ENCODE measurements at places on chromosomes 2 and 18. TPM values are rescaled to one million over a fixed set of nuclear protein-coding genes. Genes with fewer than 3 reads are reported as not detected.

- H3K4me3 ChIP-seq: no peak overlapping the region
- no peaks in the 10 kb centered on the region for H3K36me3 ChIP-seq
- no peaks in the 10 kb centered on the region for H3K27me3 ChIP-seq
- H3K27ac ChIP-seq: no peak overlapping the region
Observed at GRCh38 chr2:209834767-209835166, 63.1 kb downstream of the UNC80 start.

The SCN1A gene
- polyA plus RNA-seq: 0.04 TPM

GRCh38 chr18:77250501-77250925, 865 bp downstream of the GALR1 start:
- H3K4me1 ChIP-seq: no peaks in the 10 kb centered on the region
- no peak overlapping the region for H3K4me3 ChIP-seq
- no peaks in the 10 kb centered on the region for H3K36me3 ChIP-seq
- no peak overlapping the region for H3K27ac ChIP-seq
- DNase-seq: peak; percentile 68

DNA sequence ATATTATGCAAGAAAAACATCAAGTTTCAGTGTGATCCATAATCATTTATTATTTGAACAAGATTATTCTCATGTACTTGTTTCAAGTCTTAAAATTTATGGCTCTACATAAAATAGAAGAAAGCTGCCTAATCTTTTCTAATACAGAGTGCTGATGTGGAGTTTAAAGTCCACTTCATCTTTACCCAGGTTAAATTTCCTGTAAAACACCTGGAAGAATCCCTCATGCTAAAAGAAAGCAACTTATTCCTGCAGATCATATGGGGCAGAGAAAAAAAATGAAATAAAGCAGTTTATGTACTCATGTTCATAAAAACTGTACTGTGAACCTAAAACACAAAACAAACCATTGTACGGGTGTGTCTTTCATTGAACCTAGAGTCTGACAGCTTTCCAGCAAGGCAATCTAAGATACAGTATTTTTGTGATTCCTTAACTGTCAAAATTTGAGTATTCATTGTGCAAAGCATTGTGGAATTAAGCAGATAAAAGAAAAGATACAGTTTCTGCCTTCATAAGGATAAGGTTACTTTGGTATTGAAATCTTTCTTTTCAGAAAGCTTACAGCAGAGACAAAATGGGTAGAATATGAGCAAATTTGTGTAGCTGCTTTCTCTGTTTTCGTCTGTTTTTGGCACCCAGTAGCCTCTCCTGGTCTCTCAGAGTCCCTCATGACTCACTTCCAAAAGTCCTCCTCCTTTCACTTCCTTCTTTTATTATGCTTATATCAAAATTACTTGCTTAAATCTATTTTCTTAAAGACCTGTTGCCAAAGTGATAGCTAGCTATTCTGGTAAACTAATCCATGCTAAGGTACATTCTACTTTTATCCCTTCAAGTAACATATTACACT, 26.9 kb upstream of the GLS start:
- H3K27me3 ChIP-seq: no peaks in the 10 kb centered on the region
- no peak overlapping the region for H3K27ac ChIP-seq
- no peak for DNase-seq
- no peak overlapping the region for H3K4me3 ChIP-seq

The KIAA2012 gene
- 0.04 TPM for polyA plus RNA-seq

DNA sequence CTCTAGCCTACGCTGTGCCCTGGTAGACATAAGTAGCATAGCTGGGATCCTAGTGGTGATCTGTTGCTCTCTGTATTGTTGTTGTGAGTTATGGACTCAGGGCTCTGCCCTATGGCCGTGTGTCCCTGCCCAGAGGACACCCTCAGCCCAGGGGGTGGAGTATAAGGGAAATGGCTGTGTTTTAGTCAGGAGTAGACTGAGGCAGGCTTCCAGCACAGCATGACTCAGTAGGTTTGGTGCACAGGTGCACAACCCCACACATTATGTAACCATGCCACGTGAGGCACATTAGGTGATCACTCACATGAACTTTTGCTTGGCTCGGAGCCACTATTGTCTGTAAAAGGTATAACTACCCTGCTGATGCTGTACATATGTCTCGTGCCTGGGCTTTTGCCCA, 59.9 kb upstream of the PEX13 start:
- H3K4me1 ChIP-seq: no peaks in the 10 kb centered on the region
- DNase-seq: no peak

DNA sequence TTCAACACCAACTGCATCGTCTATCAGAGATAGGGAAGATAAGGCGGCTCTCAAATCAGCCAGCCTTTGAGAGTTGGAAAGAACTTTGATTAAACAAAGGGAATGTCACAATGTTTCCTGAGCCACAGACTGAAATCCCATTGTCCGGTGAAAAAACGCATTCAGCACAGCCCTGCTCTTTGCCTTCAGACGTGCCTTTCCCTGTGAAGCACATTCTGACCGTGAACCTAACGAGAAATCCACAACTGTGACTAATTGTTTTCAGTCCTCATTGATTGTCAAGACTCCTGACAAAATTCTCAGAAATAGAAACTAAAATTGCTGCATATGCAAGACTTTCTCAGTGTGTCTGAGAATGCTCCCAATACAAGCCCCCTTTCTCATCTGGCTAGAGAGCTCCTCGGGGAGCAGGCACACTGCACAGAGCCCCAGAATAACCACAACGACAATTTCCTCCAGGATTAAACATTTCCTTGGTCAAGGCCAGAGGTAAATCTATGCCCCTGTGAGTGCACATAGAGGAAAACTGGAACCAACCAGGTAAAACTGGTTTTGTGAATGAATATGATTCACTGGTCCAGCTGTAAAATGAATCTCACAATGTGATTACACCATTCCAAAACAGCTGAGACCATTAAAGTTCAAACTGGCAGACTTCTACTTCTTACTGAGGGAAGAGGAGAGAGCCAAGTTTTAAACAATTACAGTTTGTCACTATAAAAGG, 561.9 kb upstream of the ID2 start:
- H3K4me1 ChIP-seq: no peaks in the 10 kb centered on the region
- H3K4me3 ChIP-seq: peak overlapping the region; percentile 22
- H3K27ac ChIP-seq: peak overlapping the region; percentile 20
- H3K27me3 ChIP-seq: no peaks in the 10 kb centered on the region
- no peaks in the 10 kb centered on the region for H3K36me3 ChIP-seq

The RAB6C gene
- polyA plus RNA-seq: 0.12 TPM

DNA sequence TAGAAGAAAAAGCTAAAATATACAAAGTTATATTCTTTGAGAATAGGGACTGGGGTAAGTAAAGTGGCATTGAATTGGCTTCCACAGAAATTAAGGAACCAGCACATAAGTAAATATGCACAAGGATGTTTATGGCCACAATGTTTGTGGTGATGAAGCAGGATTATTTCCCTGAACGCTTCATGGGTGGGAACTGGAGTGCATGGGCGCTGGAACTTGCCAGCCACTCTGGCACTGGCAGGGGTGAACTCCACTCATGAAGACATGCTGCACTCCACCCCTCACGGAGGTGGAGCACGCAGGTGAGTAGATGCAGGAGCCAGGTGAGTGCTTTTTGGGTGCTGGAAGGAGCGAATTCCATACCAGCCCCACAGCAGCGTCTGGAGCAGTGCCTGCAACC, 94.1 kb downstream of the BCL2 start:
- no peaks in the 10 kb centered on the region for H3K36me3 ChIP-seq
- H3K4me3 ChIP-seq: no peak overlapping the region
- DNase-seq: no peak
- H3K27ac ChIP-seq: no peak overlapping the region
- no peaks in the 10 kb centered on the region for H3K27me3 ChIP-seq
- H3K4me1 ChIP-seq: no peaks in the 10 kb centered on the region

The ACTR1B gene
- polyA plus RNA-seq: 73.6 TPM

GRCh38 chr2:100110614-100111000, 31.8 kb downstream of the AFF3 start:
- H3K4me3 ChIP-seq: no peak overlapping the region
- no peak for DNase-seq

DNA sequence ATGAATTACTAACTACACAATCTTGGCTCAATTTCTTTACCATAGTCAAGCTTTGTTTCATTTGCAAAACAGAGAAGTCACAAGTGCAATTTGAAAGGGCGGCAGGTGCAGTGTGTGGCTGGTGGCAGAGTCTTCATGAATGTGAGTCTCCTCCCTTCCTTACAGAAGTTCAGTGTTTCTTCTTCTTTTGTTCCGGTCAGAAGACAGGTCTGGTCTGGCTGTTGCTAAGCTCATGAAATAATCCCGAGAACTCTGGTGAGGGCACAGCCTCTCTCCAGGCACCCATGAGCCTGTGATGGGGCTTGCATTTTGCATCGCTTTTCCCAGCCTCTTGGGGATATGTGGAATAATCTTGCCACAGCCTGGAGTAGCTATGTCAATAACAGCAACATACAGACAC, 824.8 kb upstream of the SALL3 start:
- H3K36me3 ChIP-seq: no peaks in the 10 kb centered on the region
- DNase-seq: no peak
- no peak overlapping the region for H3K27ac ChIP-seq

- no peaks in the 10 kb centered on the region for H3K4me1 ChIP-seq
- no peak overlapping the region for H3K4me3 ChIP-seq
- H3K27ac ChIP-seq: no peak overlapping the region
- no peaks in the 10 kb centered on the region for H3K36me3 ChIP-seq
- DNase-seq: no peak
- no peaks in the 10 kb centered on the region for H3K27me3 ChIP-seq
Observed at GRCh38 chr2:9124231-9124741, 82.3 kb upstream of the ASAP2 start.

GRCh38 chr2:167279810-167280209, 391.5 kb downstream of the XIRP2 start:
- no peak overlapping the region for H3K27ac ChIP-seq
- no peaks in the 10 kb centered on the region for H3K36me3 ChIP-seq
- H3K4me3 ChIP-seq: no peak overlapping the region
- H3K4me1 ChIP-seq: no peaks in the 10 kb centered on the region
- H3K27me3 ChIP-seq: no peaks in the 10 kb centered on the region

The ZNF804A gene
- not detected for polyA plus RNA-seq

The RESP18 gene
- not detected for polyA plus RNA-seq

DNA sequence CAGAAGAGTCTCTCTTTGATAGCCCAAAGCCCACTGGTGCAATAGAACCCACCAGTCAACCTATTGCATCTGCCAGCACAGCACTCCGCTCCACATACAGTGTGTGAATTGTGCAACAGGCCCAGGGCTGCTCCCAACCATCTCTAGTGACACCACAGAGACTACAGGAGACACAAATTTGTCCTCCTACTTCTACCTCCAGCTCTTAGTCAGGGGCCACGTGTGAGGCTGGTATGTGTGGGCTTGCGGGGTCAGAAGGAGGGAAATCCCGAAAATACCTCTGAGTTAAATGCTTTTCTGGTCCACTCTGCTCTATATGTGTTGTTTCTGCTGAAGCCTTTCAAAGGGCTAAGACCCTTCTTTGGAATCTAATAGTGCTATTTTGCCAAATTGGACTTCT, 18.0 kb downstream of the DGUOK start:
- no peaks in the 10 kb centered on the region for H3K4me1 ChIP-seq
- H3K27ac ChIP-seq: no peak overlapping the region
- no peak overlapping the region for H3K4me3 ChIP-seq
- DNase-seq: no peak

- no peak overlapping the region for H3K27ac ChIP-seq
- no peaks in the 10 kb centered on the region for H3K36me3 ChIP-seq
- H3K27me3 ChIP-seq: no peaks in the 10 kb centered on the region
- no peak for DNase-seq
- H3K4me1 ChIP-seq: no peaks in the 10 kb centered on the region
- H3K4me3 ChIP-seq: no peak overlapping the region
Observed at GRCh38 chr2:192186806-192187205, 7.9 kb downstream of the TMEFF2 start.

The KCNIP3 gene
- polyA plus RNA-seq: 4.5 TPM

GRCh38 chr2:206823178-206823577, 57.8 kb downstream of the FASTKD2 start:
- no peak for DNase-seq
- H3K27me3 ChIP-seq: no peaks in the 10 kb centered on the region
- H3K27ac ChIP-seq: no peak overlapping the region
- no peak overlapping the region for H3K4me3 ChIP-seq

DNA sequence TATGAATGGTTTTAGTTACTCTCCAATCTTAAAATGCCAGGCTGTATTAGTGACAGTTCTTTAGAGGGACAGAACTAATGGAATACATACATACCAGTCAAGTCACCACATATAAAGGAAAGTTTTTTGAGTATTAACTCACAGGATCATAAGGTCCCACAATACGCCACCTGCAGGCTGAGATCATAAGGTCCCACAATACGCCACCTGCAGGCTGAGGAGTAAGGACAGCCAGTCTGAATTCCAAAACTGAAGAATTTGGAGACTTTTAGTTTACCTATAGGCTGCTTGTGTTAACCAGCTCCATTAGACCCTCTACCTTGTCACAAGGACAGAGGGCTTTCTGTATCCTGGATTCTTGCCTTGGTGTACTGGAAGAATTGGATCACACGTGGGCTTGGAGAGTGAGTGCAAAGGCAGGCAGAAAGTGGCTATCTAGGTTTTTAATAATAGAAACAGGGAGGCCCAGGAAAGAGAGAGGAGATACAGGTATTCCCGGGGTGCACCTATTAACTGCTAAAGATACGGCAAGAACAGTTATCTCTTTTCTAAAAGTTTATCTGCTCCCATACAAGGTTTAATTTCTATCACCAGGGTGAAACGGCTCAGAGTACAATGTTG, 234.9 kb upstream of the CYRIA start:
- H3K36me3 ChIP-seq: no peaks in the 10 kb centered on the region
- no peak overlapping the region for H3K27ac ChIP-seq
- no peak for DNase-seq
- H3K27me3 ChIP-seq: no peaks in the 10 kb centered on the region
- H3K4me1 ChIP-seq: no peaks in the 10 kb centered on the region

The SLC16A14 gene
- 0.47 TPM for polyA plus RNA-seq

The UGT1A9 gene
- polyA plus RNA-seq: not detected

GRCh38 chr2:47510745-47511144, 107.8 kb downstream of the MSH2 start:
- no peaks in the 10 kb centered on the region for H3K36me3 ChIP-seq
- H3K4me1 ChIP-seq: no peaks in the 10 kb centered on the region
- no peak overlapping the region for H3K4me3 ChIP-seq
- H3K27me3 ChIP-seq: no peaks in the 10 kb centered on the region
- H3K27ac ChIP-seq: no peak overlapping the region

Data from pancreas (tissue), 10 donors.